Thyroid gland (tissue), 4 donors: ENCODE measurements at places on chromosomes 7 and 10.

DNA sequence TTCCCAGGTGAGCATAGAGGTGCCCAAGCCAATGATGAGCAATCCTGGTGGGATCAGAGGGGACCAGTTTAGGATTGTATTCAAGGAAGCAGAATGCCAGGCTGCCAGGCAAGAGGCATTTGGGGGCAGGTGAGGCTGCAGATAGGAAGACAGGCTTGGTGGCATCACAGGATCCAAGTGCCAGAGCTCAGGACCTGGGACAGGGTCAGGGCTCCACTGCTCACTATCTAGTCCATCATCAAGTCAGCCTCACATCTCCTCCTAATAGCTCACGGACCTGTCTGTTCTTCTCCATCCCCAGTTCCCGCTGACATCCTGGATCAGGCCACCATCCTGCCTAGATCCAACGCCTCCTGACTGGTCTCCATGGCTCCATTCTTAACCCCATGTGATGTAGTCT is 47.6 kb downstream of the CYP26A1 start:
- DNase-seq, result no peak

- no peak for DNase-seq
Measured at GRCh38 chr7:150323682-150324372, 482 bp upstream of the ACTR3C start.

DNA sequence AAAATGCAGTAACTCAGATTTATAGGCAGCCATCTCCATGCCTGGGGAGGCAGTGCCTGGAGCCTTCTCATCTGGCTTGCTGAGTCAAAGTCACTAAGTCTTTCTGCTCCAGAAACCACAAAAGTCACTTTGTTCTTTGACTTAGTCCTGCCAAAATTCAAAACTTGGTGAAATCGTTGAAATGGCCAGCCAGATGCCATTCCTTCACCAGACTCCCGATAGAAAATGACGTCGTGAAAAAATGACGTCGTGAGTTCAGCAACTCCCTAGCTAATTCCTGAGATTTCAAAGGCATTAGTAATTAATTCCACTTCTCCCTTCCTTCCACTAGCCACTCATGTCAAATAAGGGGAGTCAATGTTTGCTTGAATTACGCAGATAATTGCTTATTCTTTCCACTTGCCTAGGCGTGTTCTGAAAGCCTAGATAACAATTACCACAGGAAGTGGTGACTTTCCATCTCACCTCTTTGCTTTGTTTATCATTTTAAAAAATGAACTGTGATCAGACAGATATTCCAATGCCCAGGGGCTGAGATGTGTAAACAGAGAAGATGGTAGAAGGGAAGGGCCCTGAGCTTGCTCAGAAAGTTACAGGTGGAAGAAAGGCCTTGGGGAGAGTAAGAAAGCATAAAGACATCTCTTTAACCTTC is 48.5 kb upstream of the OSBPL3 start:
- DNase-seq, result no peak

GRCh38 chr7:91348711-91349110 is 84.5 kb downstream of the FZD1 start:
- DNase-seq, result no peak

- no peak for DNase-seq
Measured at GRCh38 chr10:19889256-19889655, 73.0 kb downstream of the PLXDC2 start.

GRCh38 chr10:69418052-69418752 is 1.5 kb upstream of the TACR2 start:
- no peak for DNase-seq

DNA sequence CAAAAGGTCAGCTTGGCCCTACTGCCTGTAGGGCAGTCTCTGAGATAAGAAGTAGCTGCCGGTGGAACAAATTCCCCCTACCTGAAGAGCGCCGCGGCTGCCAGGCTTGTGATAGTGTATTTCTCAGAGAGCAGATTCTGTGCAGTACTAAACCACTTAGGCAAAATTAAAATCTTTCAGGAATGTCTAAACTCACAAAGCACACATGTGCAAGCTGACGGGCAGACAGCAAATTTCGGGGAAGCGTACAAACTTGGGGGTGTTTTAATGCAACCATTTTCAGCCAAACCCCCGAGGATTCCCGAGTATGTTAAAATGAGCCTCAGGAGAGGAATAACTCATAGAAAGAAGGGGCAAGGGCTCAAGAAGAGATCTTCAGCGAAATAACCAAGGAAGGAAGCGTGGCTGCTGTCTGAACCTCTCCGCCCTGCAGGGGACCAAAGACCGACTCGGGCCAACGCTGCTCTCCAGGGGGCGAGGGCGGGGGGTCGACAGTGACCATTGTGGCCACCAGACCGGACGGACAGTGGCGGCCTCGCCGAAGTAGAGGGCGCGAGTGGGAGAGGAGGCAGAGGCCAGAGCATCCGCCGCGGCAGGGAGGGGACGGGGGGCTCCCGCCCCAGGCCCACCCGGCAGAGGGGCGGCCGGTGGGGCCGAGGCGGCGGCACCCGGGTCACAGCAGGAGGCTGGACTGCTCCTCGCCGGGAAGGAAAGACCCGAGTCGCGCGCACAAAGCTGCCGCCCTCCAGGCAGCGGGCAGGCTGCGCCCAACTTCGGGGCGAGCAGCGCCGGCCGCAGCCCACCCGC is 819 bp downstream of the HYCC1 start:
- peak; percentile 20 for DNase-seq

- DNase-seq, result no peak
Measured at GRCh38 chr10:5953676-5954075, 23.7 kb downstream of the IL15RA start.

DNA sequence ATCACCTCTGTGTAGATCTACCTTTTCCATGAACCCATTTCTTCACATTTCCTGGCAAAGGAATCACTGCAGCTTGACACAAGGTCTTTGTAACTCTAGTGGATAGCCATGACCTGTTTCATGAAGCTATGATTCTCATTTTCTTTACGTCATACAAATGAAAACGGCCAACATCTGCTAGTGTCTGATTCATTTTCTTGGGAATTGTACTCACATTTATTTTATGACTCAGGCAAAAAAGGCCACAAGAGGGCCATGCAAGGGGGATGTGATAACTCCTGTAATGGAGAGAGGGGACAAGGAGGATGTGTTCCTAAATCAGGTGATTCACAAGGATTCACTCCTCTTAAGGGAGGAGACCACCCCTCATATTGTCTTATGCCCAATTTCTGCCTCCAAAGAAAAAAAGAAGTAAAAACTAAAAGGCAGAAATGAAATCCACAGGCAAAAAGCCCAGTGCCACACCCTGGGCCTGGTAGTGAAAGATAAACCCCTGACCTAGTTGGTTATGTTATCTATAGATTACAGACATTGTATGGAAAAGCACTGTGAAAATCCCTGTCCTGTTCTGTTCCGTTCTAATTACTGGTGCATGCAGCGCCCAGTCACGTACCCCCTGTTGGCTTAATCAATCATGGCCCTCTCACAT is 249.9 kb downstream of the IPMK start:
- DNase-seq, result no peak

DNA sequence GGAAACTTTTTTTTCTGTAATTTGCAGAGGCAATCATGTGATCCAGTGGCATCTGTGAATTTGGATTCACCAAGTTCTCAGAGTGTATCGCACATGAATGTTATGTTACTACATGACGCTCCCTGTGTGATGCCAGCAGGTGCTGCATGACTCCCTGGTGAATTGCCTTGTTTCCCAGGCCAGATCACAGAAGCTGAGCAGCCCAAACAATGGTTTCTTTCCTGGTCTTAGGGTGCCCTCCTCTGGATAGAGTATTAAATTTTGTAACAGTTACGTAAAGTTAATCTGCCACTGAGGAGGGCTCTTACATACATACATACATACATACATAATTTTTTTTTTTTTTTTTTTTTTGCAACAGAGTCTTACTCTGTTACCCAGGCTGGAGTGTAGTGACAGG is 3.6 kb downstream of the ZSCAN21 start:
- no peak for DNase-seq

DNA sequence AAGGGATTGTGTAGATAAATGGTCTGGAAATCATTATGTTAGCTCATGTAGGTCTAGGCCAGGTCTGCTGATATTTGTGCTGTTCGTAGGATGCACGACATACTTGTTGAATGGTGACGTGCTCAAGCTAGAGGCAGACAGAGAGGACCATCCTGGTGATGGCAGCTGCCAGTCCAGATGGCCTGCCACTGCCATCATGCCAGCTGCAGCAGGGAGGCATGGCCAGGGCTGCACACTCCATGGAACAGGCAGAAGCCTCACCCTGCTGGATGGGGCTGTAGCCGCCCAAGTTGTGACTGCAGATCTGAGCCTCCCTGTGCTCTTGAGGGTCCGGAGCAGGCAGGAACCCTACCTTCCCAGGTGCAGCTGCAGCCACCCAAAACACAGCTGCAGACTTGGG is 80.3 kb downstream of the SPDYE5 start:
- DNase-seq, result no peak

GRCh38 chr7:139635526-139636302 is 112.2 kb downstream of the CLEC2L start:
- DNase-seq, result no peak

DNA sequence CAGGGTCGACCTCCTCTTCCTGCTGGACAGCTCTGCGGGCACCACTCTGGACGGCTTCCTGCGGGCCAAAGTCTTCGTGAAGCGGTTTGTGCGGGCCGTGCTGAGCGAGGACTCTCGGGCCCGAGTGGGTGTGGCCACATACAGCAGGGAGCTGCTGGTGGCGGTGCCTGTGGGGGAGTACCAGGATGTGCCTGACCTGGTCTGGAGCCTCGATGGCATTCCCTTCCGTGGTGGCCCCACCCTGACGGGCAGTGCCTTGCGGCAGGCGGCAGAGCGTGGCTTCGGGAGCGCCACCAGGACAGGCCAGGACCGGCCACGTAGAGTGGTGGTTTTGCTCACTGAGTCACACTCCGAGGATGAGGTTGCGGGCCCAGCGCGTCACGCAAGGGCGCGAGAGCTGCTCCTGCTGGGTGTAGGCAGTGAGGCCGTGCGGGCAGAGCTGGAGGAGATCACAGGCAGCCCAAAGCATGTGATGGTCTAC is 46.9 kb downstream of the VWA2 start:
- peak; percentile 21 for DNase-seq

- DNase-seq, result no peak
Measured at GRCh38 chr7:153397906-153398305, 638.4 kb downstream of the ACTR3B start.

DNA sequence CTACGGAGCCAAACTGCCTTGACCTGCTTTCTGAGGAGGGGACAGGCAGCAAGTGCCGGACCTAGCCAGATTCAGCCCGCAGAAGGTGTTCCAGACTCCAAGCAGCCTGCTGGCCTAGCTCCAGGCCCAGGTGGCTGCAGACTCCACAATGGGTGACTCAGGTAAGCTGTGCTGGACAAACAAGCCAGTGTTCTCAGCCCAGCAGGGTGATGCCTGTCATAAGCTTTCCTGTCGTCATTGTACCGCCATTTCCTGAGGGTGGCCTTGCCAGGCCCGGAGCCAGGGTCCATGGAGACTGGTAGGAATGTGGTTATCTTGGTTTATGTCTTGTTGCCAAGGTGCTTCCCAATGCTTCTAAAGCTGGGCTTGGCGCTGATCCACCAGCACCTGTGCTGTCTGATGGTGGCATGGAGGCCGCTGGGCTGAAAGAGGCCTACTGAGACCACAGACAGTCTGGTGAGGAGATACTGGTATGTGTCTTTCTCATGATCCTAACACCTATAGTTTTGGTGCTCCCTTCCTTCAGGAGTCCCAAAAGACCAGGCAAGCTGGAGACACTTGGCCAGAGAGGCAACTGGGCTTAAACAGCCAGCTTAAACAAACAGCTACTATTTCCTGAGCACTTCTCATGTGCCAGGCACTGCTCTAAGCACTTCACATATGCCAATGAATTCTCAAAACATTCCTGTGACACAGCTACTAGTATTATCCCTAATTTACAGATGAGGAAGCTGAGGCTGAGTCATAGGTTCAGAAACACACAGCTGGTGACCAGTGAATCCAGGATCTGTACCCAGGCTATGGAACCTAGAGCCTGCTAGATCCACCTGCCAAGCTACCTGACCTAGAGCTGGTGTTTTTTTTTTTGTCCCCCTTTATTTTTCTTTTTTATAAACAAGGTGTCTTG is 42.0 kb downstream of the ZC3HC1 start:
- peak; percentile 95 for DNase-seq

DNA sequence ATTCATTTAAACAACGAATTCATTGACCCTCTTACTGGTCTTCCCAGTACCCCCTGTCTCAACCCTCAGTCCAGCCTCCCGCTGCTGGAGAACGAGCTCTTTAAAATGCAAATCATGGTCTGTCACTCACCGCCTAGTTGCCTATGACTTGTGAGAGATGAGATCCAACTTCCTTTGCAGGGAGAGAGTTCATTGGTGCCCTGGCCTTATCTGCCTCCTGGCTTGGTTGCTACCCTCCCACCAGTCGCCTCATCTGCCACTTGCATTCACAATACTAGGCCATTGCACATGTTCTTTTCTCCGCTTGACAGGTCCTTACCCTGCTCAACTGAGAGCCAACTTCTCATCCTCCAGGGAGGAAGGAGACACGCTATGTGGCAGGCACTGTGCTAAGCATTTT is 54.0 kb upstream of the MXI1 start:
- no peak for DNase-seq

GRCh38 chr10:74730246-74730645 is 96.2 kb upstream of the KAT6B start:
- DNase-seq, result no peak

- DNase-seq, result peak; percentile 56
Measured at GRCh38 chr7:25069900-25070443, 55.1 kb downstream of the CYCS start.

DNA sequence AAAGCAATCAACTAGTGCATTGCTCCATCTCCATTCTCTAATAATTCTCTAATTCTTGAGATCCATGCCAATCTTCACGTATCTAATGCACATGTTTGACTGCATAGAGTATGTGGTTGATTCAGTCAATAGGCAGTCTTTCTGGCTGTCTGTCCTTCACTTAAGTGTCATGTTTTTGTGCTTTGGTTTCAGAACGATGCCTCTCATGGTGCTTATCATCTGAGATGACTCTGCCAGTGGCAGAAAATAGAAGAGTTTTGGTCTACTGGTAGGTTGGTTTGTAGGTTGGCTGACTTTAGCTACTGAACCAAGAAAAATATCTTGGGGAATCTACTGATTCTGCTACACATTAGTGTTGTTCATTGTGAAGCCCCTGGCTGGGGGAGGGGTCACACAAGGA is 364.2 kb downstream of the SFMBT2 start:
- no peak for DNase-seq

DNA sequence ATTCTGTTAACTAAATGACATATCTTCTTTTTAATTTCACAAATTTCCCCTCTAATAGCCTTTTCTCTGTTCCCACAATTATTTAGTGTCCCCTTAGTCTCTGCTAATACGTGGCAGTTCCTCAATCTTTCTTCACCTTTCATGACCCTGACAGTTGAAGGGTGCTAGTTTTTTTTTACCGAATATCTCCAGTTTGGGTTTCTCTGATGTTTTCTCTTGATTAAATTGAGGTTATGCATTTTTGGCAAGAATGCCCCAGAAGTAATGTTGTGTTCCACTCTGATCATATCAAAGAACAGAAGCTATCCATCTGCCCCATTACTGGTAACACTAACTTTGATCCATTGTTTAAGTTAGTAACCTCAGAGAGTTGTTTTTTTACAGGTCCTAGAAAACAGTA is 133.6 kb upstream of the ASAH2 start:
- no peak for DNase-seq

GRCh38 chr7:121475806-121476205 is 79.7 kb upstream of the FAM3C start:
- peak; percentile 28 for DNase-seq

GRCh38 chr7:93933156-93933555 is 11.6 kb downstream of the GNG11 start:
- no peak for DNase-seq

GRCh38 chr10:15167411-15168290 is 842 bp downstream of the NMT2 start:
- DNase-seq, result peak; percentile 49

- DNase-seq, result no peak
Measured at GRCh38 chr7:128928882-128929788, 8.6 kb upstream of the IRF5 start.

GRCh38 chr7:6284461-6285360 is 12.3 kb upstream of the CYTH3 start:
- no peak for DNase-seq
